ENCODE measurements at places on chromosomes 7 and 10. TPM values are rescaled to one million over a fixed set of nuclear protein-coding genes. Genes with fewer than 3 reads are reported as not detected.

GRCh38 chr7:102994567-102994966, 80.0 kb downstream of the FBXL13 start:
- DNase-seq, result no peak

- no peak for DNase-seq
These were observed 243.1 kb upstream of the HABP2 start for GRCh38 chr10:113309791-113310190.

GRCh38 chr10:73099141-73099540, 2.5 kb upstream of the P4HA1 start:
- no peak for DNase-seq

DNA sequence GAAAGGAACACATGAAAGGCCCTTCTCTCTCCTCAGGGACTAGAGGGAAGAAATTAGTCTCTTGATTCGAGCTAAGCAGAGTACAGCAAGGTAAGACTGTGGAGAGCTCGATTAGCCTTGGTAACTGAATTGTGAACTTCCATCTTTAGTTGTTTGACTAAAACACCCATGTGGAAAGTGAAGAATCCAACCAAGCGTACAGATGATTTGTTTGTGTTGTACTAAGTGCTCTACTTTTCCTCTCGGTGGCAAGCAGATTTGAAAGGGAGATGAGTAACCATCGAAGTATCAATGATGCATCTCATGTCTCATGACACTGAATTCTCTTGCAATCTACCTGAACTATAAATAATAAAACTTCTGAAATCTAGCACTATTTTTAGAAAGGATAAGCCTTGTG, 80.7 kb downstream of the FZD1 start:
- no peak for DNase-seq

Gene UTF1
- not detected for total RNA-seq

GRCh38 chr7:79495544-79496272, 42.2 kb upstream of the MAGI2 start:
- DNase-seq, result no peak

- no peak for DNase-seq
These were observed 17.1 kb downstream of the ZNF485 start for GRCh38 chr10:43623351-43623750.

DNA sequence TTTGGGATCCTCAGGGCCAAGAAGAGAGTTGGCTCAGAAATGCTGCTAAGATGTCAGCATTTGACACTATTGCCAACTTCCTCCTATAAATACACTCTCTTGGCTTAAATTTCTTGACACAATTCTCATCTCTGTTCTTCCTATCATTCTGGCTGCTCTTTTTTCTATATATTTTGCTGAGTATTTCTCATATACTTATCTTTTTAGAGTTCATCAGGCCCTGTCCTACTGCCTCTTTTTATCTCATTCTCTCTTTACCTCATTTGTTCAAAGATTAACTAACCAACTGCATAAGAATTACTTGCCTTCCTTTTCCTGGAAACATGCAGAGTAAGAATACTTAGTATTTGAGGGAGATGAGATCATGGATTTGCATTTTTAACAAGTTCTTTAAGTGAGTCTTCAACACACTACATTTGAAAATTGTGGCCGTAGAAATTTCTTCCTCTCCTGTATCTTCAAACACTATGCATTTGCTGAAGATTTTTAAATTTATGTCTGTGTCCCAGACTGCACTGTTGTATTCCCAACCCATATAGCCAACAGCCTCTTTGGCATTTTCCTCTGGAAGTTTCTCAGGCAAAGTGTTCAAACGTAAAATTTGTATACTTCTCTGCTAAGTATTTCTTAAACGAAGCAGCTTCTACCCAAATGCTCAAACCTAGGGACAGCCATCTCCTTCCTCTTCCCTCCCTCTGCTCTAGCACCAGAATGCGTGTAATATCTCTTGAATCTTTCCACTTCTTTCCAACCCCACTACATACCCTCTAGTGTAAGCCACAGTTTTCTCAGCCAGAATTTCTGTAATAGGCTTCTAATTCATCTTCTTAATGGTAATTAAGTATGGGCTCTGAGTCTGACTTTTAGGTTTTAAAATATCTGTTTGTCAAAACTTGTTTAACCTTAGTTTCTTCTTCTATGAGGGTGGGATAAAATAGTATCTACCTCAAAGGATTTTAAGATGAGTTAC, 35.5 kb downstream of the ARL4A start:
- no peak for DNase-seq

Gene SERPINE1
- total RNA-seq, result 328 TPM

DNA sequence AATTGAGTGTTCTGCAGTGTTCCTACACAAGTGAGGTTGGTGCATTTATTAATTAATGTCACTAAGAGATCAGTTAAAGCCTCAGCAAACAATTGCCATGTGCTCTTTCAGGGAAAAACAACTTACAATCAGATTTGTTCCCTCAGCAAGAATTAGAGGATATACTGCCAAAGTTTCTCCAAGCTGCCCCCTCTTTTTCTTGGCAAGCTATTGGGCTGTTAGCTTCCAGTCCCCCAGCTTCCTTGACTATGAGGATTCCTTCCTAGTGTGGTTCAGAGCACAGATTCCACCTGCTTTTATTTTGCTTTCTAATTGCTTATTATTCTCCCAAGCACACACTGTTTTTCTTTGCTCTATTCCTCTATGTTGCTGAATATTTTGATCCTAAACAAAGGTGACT, 112.7 kb downstream of the RBM20 start:
- DNase-seq, result no peak

Gene CHST12
- 28.0 TPM for total RNA-seq

- DNase-seq, result no peak
These were observed 5.8 kb upstream of the IFRD1 start for GRCh38 chr7:112444505-112444904.

GRCh38 chr7:142487124-142487523, 229.3 kb upstream of the PRSS58 start:
- DNase-seq, result no peak

All from osteocyte (in vitro differentiated cells).